ENCODE measurements at places on chromosomes 3 and 15.

DNA sequence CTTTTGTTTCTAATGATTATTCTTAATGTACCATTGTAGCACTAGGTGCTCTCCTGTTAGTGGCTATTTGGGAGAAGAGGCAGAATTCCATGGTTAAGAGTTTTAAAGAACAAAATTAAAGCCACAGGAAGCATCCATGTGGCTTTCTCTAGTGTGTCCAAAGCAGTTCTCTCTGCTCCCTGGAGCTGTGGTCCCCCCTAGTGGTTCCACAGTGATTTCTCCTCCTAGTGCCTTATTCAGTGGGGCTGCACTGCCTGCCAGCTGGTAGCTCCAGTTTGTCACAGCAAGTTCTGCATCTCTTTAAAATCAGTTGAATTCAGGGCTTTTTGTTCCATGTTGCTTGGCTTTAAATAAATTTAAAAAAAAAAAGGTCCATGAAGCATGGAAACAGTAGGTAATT is 39.6 kb upstream of the FAM98B start:
- no peak for DNase-seq

DNA sequence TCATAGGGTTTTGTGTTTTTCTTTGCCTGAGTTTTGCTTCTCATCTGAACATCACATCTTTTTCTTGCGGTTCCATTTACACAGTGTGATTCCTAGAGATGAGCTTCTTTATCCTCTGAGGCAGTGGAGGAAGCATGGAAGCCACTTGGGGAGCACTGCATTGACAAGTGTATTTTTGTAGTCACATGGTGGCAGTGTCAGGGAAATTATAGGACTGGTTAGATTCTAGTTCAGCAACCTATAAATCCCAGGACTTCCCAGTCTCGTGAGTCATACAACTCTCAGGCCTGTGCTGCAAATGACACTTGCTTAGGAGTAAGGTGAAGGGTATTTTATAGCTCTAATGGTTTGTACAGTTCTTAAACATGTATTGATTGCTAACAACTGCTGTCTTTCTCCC is 58.4 kb downstream of the RBM6 start:
- no peak for DNase-seq

DNA sequence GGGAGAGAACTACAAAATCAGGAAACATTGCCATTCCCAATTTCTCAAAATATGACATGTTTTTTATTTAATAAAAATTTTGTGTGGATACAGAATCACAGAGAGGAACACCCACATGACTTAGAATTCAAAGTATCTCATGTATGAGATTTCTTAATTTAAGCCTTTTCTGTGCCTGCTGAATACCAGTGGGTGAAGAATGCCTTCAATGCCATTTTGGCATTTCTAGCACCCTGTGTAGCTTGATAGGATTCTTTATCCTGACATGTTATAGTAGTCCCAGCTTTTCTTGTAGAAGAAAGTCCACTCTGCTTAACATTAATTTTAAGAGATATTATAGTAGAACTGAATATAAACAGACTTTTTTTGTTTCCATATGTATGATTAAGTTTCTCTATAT is 3.1 kb upstream of the SLMAP start:
- no peak for DNase-seq

DNA sequence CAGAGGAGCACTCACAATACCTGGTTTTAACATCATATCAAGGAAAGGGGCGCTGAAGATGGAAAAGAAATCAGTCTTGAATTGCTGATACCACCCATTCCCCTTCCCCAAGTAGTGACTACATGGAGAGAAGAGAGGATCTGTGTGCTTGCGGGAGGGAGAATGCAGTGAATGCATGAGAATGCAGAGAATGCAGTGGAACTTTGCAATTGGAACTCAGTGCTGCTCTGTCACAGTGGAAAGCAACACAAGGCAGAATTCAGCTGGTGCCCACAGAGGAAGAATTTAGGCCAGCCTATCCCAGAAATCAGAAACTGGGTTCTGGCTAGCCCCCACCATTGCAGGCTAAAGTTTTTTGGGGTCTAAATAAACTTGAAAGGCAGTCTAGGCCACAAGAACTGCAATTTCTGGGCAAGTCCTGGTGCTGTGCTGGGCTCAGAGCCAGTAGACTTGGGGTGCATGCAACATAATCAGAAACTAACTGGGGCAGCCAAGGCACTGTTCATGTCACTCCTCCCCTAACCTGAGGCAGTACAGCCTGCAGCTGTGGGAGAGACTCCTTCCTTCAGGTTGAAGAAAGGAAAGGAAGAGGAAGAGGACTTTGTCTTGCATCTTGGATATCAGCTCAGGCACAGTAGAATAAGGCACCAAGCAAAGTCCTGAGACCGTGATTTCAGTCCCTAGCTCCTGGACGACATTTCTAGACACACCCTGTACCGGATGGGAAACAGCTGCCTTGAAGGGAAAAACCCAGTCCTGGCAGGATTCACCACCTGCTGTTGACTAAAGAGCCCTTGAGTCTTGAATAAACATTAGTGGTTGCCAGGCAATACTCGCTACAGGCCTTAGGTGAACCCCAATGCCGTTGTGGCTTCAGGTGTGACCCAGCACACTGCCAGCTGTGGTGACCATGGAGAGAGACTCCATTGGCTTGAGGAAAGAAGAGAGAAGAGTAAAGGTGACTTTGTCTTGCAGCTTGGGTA is 329.3 kb downstream of the TBL1XR1 start:
- DNase-seq: no peak

GRCh38 chr3:33637482-33637881 is 80.6 kb downstream of the CLASP2 start:
- DNase-seq: no peak

GRCh38 chr3:71129611-71130431 is 453.7 kb downstream of the FOXP1 start:
- DNase-seq: no peak

DNA sequence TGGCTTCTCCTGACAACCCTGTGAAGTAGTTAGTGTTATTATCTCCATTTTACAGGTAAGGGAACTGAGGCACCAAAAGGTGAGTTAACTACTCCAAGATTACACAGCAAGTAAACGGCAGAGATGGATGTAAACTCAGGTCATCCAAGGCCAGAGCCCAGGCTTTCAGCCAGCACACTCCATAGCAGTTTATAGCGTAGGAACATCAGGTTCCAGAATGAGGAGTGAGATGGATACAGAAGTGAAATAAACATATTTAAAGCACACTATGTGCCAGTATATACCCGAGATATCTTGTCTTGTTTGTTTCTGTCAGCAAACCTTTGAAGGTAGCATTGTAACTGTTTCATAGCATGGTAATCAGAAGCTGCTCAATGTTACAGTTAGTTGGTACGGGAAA is 279.0 kb downstream of the OXSM start:
- DNase-seq: no peak

GRCh38 chr3:56937580-56937979 is 122.9 kb upstream of the SPATA12 start:
- DNase-seq: no peak

DNA sequence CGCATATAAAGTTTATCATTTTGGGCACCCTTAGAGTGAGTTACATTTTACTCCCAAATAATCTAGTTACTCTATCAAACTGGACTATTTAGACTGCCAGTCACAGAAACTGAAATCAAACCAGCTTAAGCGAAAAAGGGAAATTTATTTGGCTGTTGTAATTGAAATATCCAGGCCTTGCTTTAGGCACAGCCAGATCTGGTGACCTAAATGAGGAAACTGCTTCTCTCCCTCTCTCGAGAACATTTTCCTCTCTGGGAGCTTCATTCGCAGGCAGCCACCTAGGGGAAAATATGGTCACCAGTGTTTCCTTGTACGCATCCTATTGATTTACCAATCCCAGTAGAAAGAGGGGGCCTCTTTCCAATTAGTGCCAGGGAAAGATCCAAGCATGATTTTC is 175.3 kb upstream of the MITF start:
- no peak for DNase-seq

DNA sequence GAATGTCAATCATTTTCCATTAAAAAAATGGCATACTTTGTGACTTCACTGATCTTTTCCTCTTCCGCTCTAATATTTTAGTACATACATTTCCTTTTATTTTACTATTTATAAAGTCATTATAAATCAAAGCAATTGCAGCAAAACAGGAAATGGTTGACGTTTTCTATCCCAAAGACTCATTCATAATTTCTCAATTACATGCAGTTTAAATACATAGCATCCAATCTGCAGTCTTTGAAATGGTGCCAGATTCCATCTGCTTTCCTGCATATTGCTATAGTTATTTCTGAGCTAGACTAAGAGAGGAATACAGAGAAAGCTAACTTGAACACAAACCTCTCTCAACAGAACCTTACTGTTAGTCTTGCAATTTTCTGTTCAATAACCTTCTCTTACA is 179.8 kb downstream of the ZPLD1 start:
- no peak for DNase-seq

- no peak for DNase-seq
Measured at GRCh38 chr3:34570916-34571705, 772.7 kb downstream of the PDCD6IP start.

DNA sequence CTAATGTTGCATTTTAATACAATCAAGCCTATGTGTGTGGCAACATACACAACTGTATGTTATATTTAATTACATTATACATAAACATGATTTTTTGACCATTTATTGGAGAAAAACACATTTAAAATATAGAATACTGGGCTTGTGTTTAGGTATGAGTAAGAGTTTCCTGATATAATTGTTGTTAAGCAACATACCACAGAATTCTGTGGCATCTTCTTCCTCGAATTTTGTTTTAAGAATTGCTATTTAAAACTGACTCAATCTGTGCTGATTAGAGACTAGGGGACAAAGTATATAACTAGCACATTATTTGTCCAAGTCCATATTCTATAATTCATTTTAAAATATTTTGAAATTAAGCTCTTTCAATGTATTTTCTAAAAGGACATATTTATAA is 376.8 kb upstream of the THBS1 start:
- no peak for DNase-seq

- DNase-seq: peak; percentile 74
Measured at GRCh38 chr15:91099995-91100813, at the start of gene SV2B. TSS of gene SV2B (plus strand) at chr15:91100257. CDS start at chr15:91226264, 126,007 bp downstream.

- no peak for DNase-seq
Measured at GRCh38 chr15:78930577-78931388, 14.1 kb downstream of the CTSH start.

GRCh38 chr3:13598926-13599886 is 50.3 kb downstream of the FBLN2 start:
- DNase-seq: no peak

DNA sequence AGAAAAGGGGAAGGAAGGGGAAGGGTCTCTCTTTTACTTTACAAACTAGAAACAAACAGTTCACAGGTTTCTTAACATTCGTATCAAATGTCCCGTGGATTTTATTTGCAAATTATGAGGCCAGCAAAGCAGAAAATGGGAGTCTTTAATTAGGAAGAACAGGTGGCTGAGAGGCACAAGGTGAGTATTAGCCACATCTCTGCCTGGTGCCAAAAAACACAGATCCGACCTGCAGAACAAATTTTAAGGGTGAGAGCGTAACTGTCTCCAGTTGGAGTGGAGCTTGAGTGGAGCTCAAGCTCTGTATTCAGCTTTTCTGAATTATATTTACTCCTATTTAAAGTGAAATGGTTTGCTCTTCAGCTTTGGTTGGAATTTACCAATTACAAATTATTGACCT is 1004.9 kb downstream of the FHIT start:
- no peak for DNase-seq

DNA sequence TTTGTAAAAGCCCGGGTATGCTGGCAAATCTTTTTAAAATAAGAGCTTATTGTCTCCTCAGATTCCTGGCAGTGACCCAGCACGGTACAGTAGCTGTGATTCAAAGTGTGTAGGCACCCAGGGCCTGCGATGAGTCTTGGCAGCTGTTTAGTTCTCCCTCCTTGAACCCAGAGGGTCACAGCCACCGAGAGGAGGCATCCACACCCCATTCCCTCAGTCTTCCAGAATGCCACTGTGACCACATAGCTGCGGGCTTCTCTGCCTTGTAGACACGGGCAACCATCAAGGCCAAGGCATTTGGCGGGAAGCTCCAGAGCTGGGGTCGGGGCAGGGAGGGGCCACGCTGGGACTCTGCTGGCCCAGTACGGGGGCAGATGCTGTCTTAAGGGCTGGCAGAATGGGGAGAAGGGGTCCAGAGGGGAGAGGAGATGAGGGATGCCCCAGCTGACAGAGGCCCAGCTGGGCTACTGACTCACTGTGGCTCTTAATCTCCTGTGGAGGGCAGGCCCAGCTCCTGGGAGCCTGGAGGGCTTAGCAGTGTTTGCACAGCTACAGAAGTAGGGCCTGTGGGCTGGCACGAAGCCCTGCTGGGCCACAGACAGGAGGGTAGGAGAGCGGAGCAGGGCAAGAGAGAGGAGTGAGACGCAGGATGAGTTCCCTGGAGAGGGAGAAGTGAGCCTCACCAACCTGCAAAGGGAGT is 68.8 kb upstream of the DLG1 start:
- DNase-seq: no peak

GRCh38 chr15:83605111-83605945 is 48.6 kb upstream of the ADAMTSL3 start:
- no peak for DNase-seq

GRCh38 chr3:187211532-187212195 is 14.4 kb downstream of the RTP1 start:
- no peak for DNase-seq

GRCh38 chr3:64685331-64685799 is 2.4 kb downstream of the ADAMTS9 start:
- no peak for DNase-seq

DNA sequence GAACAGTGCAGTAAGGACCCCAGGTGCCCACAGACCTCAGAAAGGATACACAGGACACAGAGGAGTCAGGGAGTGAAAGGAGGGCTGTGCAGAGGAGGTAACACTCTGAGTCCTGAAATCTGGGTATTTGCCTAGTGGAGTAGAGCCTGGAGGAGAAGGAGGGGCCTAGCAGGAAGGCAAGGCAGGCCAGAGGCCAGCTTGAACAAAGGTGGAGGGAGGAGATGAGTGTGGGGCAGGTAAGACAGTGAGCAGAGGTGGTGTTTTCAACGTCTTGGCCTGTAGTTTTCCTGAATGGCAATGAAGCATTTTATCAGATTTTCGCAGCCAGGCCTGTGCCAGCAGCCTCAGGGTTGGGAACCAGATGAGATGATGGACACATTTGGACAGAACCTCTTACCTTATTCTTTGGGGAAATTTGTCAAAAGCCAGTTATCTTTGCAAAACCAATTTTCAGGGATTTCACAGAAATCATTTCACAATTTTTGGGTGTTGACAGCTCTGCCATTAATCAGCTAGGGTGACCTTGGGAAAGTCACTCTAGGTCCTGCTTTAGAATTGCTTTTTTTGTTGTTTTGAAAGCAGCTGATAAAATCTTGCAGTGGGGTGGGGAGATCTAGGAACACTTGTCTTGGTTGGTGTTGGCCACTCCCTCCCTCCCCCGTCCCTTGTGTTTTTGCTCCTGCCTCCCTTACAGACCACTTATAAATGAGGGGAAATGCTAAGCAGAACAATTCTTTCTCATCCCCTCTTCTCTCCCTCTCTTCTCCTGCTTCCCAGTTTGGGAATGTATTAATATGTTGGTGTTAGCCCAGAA is 38.4 kb downstream of the SPSB4 start:
- DNase-seq: no peak

- no peak for DNase-seq
Measured at GRCh38 chr15:57495554-57496165, 96.0 kb upstream of the MYZAP start.

DNA sequence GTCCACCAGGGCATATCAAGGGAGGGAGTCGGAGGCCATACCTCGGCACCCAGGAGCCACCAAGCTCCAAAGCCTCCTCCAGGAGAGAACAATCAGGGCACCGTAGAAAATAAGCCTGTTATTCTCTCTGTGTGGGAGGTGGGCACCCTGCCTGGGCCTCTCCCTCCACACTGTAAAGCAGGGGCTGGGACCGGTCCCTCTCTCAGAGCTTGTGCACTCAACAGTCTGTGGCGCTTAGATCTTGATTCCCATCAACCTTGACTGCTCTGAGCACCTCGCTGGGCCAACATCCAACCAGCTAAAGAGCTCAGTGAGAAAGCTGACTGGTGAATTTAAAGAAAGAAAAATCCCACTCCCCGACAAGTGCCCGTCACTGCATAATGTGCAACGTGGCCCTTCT is 53.0 kb downstream of the PCSK6 start:
- no peak for DNase-seq

All from activated CD8-positive, alpha-beta memory T cell treated with anti-CD3 and anti-CD28 coated beads, Interleukin-2, amount 50 U/mL, for 48 hours (primary cell).